CD14-positive monocyte (primary cell): ENCODE measurements at places on chromosomes 16 and 17.

GRCh38 chr16:53832896-53833544 lies 129.1 kb downstream of the FTO start:
- no peak for DNase-seq

- DNase-seq: no peak
Measured at GRCh38 chr17:39276113-39276512, 50.4 kb upstream of the STAC2 start.

DNA sequence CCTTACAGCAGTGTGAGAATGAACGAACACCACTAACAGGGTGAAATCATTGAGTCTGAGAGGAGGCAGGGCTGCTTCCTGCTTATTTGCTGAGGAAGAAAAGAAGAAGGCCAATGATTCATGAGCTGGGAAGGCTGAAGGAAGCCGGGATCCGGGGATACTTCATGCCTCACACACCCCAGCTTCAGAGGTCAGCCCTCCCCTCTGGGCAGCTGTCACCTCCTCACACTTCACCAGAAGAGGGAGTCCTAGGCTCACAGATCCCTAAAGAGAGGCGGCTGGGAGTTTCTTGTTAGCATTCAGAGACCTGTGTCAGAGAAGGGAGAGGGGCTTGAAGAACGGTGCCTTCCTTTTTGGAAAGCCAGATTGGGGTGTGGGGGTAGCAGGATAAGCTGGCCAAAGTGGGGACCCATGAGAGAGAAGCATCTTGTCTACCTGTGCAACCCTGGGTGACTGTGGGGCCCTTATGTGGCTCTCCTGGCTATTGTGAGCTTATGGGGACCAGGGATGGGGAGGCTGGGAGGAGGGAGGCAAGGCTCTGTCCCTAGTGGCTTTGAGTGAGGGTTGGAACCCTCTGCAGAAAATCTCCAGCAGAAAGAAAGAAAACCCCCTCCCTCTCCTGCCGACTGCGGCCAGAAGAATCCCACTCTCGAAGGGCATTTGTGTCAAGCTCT lies 94.6 kb downstream of the RGS9 start:
- DNase-seq: no peak

- DNase-seq: no peak
Measured at GRCh38 chr16:1651974-1652312, 26.1 kb upstream of the JPT2 start.

DNA sequence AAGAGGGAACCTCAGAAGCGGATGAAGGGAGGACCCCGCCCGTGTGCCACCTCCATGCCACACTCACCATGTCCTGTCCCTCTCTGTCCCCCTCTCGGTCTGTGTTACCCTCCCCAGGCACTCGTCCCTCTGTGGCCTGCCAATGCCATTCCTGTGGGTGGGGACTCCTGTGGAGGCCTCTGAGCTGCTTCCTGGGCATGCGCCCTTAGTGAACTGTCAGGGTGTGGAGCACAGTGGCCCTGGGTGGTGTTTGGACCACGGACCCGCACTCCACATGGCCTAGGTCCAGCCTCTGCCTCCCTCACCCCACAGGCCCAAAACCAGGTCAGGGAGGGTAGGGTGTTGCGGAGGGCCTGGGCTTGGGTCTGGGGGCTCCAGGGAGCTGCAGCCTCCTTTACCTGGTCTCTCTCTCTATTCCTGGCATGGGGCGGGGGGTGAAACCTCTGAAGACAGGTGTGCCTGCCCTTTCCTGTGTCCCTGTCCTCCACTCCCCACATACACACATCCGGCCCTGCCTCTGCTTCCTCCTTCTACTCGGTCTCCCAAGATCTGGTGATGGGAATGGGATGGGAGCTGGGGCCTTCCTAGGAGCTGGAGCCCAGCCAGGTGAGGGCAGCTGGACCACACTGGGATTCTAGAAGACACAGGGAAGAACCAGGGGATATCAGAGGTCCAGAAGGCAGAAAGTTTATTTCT lies 11.5 kb upstream of the PKMYT1 start:
- DNase-seq: no peak
